ENCODE measurements at places on chromosomes 6 and 20.

DNA sequence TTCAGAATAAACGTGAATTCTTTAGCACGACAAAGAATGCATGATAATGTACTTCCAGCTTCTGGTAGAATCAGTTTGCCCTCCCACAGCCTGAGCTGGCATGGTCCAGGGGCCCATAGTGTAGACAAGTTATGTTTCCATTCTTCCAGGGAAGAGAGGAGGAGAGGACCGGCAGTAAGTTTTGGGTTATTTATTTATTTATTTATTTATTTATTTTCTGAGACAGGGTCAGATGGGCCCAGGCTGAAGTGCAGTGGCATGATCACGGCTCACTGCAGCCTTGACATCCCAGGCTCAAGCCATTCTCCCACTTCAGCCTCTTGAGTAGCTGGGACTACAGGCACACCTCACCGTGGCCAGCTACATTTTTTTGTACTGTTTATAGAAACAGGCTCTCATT lies 4.7 kb downstream of the GABRR1 start:
- no peak for DNase-seq

DNA sequence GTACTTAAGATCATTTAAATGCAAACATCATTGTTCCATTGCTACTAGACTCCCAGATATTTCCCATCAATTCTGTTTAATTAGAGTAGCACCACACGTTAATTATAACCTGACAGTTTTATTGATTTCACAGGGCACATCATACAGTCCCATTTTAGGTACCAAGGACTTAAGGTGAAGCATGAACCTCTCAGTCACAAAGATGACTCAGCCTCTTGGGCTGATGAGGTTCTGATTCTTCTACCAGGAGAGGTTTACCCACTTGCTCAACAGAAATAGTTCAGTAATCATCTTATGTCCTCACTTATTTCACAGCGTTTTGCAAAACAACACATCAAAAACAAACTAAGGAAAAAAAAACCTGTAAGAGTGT lies 98.5 kb downstream of the HIVEP2 start:
- DNase-seq: no peak

DNA sequence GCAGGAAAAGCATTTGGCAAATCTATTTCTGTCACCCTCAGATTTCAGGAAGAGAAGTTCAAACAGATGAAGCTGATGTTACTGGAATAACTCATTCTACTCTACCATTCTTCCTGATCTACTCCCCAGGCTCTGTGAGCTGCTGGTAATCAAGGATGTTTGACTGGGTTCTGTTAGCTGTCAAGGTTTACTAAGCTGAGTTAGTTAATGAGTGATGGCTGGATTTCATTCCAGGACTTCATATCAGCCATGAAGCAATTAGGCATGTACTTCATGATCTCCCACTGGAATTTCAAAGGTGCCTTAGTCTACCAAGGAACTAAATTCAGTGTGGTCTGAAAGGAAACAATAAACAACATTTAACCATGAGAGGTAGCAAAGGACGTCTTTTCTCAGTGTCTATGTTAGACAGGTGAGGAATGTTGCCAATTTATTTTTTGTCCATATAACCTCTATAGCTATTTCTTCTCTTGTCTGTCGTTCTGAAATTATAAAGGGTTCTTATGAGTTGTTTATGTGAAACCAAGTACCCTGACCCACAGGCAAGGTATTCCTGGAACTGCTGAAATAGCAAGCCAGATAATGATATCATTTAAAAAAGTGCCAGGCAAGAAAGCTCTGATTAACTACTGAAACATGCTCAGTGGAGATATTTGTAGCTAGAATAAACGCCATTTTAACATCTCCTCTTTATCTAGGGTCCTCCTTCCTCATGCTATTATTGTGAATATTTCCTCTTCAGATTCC lies 112.9 kb downstream of the BACH2 start:
- DNase-seq: no peak

DNA sequence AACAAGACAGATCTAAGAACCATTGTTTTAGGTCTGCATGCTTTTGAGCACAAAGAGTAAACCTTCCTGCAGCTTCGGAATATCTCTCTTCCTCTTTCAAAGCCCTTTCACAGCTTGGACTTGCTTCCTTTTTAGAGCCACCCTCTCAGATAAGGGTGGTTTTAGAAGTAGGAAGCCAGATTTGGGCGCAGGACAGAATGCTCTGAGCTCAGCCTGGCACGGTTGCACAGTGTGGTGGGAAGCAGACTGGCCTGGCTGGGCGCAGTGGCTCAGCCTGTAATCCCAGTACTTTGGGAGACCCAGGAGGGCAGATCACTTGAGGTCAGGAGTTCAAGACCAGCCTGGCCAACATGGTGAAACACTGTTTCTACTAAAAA lies 35.6 kb upstream of the PNRC1 start:
- DNase-seq: no peak

- DNase-seq: no peak
Observed at GRCh38 chr20:6663751-6664388, 103.6 kb upstream of the BMP2 start.

- DNase-seq: no peak
Observed at GRCh38 chr6:95285881-95286280, 291.5 kb upstream of the MANEA start.

DNA sequence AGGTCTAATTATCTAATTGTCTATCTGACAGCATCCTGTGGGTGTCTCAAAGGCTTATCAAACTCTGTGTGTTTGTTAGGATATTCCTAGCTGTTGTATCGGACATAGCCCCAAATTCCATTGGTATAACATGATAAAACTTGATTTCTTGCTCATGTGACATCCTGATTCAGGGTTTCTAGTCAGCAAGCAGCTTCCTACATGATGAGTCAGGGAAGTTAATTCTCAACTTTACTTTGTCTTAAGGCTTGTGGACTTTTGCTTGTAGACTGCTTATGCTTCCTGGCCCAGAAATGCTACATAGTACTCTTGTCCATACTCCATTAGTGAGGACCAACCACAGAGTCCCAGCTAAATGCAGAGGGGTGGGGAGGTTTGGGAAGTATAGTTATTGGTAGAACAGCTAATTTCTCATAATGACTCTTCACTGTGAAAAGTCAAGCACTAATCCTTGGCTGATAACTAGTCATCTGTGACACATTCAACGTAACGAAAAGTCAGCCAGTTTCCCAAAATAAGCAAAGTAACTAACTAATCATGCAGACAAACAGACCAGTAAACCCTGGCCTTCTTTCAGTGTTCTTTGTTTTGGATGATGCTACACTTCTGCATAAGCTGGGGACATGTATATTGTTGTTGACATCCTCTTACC lies 25.8 kb downstream of the NKAIN2 start:
- no peak for DNase-seq

- DNase-seq: no peak
Observed at GRCh38 chr20:32474009-32474716, 111.0 kb downstream of the NOL4L start.

DNA sequence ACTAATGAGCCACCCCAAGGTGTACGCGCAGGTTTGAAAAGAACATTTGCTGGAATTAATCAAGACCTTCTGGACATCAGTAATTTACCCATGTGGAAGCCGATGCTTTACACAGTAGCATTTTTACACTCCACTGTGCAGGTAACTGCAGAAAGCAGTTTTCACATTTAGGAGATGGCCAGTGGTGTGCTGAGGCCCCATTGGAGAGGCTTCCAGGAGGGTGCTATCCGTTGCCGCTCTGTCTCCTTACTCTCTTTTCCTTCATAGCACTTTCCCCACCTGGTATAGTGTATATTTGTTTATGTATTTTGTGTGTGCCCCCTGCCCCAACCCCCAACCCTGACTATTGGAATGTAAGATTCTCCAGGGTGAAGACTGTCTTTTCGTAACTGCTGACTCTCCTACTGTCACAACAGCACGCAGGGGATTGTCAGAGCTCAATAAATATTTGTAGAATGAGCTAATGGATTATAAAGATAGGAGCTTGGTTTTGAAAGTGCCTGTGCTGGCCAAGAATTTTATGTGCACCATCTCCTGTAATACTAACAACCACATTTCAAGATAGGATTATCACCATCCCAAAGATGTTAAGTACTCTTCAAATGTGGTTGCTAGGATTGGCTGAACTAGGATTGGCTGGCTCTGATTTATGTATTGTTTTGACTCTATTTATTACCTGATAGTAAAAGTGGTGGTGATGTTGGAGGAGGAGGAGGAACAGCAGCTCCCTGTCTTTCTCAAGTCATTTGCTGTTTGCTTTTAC lies 74.0 kb upstream of the GLP1R start:
- no peak for DNase-seq

DNA sequence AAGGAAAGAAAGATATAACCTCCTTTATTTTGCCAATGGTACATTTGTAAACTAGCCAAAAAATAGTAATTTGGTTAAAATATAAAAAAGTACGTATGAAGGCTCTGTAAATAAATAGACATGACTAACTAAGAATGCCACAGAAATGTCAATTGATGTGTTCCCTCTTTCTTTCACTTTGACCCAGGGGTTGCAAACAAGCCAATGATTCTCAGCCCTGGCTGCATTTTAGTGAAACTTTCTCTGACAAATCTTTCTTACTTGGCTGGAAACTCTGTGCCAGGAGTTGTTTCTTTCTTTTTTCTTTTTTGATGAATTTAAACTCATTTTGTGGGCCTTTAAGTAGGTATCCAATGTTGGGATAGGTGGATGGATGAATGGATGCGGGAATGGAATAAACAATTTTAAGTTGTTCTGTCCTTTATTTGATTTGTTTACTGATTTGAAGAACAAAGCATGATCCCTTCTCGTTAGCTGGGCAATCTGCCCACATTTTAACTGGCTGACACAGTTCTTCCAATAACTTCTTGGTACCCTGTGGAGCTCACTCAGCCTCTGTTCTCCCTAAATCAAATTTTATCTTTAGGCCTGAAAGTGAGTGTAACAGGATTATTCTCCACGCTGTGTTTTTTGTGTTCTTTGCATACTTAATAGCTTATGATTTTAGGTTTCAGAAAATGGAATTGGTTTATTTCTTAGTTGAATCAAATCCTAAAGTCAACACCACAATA lies 58.6 kb upstream of the GCLC start:
- DNase-seq: no peak

DNA sequence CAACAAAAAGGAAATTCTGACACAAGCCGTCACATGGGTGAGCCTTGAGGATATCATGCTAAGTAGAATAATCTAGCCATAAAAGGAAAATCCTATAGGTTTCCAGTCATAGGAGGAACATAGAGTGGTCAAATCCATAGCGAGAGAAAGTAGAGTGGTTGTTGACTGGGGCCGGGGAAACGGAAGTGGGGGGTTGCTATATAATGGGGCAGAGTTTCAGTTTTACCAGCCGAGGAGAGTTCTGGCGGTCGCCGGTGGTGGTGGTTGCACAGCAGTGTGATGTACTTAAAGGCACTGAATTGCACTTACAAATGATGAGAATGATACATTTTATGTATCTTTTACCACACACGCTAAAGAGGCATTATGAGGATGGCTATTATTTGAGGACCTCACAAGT lies 4.9 kb downstream of the GPR31 start:
- no peak for DNase-seq

Data from muscle of arm (tissue), 14 donors.